ENCODE measurements at places on chromosomes 1 and 21.

DNA sequence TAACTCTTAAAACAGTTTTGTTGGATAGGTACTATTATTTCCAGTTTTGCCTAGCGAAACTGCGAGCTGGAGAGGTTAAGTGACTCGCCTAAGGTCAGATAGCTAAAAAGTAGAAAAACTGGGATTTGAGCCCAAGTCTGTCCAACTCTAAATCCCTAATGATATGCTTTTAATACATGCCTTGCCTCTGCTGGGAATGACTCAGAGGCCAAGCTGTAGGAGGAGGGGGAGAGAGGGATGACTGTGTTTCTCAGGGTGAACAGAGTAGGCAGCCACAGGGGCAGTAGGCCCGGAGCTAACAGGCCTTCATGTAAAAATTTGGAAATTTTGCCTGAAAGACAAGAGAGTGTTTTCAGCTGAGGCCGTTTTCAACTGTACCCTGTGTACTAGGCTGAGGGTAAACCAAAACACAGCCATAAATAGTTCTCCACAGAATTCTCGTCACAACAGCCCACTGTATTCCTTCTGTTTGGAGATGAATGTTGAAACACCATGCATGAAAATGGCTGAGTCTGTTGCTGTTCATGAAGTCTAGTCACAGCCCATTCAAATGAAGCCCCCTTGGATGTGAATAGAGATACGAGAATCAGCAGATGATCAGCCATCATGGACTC lies 107.5 kb upstream of the HOOK1 start:
- DNase-seq, result no peak

- DNase-seq, result no peak
Observed at GRCh38 chr1:226133504-226134123, 52.9 kb downstream of the ACBD3 start.

DNA sequence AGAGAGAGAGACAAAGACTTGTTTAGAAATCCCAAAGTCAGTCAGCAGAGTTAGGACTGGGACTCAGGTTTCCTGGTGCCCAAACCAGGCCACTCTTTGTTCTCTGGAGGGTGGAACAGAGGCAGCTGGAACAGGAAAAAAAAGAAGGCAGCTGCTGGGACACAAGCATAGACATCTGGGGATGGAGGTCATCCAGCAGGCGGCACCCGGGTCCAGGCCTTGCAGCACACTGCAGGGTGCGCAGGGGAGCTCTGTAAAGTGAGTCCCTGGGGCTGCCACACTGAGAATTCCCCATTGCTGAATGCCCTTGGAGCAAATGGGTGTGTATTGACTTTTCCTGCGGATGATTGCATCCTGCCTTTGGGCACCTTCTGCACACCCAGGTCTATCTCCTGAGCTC lies 222.9 kb upstream of the CSF3R start:
- DNase-seq, result peak; percentile 62

DNA sequence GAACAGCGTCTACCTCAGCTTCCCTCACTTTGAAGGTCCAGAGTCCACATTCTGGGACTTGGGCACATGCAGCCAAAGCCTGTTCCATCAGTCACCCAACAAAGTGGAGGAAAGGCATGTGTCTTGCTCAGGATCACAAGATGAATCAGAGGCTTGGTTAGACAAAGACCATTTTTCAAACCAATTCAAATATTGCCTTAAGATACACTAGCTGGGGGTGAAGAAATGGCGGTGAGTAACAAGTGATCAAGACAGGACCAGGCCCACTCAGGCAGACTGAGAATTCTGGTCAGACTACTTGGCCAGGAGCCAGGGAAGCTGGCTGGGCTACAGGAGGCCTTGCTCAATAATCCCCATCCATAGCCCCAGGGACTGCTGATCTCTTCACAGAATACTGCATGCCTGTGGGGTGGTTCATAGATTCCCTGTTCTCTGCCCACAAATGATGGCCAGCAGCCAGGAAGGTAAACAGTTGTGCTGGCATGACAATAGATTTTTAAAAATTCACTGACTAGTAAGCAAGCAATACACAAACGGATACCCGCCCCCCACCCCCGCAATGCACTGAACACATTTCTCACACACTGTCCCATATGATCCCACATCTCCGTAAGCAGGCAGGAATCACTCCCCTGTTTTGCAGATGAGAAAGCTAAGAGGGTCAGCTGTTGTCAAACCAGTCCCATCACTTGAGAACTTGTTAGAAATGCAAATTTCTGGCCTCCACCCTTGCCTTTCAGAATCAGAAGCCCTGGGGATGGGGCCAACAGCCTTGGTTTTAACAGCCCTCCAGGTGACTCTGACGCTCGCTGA lies 27.2 kb downstream of the ERI3 start:
- DNase-seq, result no peak

DNA sequence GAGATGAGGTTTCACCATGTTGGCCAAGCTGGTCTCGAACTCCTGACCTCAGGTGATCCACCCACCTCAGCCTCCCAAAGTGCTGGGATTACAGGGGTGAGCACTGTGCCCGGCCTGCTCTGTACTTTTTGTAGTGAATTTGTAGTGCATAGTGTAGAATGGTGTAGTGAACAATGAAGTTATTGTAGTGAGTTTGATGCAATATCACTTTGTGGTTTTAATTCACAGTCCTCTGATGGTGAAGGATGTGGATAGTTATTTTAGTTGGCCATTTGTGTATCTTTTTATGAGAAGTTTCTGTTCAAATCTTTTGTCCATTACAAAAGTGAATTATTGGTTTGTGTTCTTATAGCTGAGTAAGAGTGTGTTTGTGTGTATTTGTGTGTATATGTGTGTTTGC lies 57.6 kb downstream of the PDE4B start:
- no peak for DNase-seq

DNA sequence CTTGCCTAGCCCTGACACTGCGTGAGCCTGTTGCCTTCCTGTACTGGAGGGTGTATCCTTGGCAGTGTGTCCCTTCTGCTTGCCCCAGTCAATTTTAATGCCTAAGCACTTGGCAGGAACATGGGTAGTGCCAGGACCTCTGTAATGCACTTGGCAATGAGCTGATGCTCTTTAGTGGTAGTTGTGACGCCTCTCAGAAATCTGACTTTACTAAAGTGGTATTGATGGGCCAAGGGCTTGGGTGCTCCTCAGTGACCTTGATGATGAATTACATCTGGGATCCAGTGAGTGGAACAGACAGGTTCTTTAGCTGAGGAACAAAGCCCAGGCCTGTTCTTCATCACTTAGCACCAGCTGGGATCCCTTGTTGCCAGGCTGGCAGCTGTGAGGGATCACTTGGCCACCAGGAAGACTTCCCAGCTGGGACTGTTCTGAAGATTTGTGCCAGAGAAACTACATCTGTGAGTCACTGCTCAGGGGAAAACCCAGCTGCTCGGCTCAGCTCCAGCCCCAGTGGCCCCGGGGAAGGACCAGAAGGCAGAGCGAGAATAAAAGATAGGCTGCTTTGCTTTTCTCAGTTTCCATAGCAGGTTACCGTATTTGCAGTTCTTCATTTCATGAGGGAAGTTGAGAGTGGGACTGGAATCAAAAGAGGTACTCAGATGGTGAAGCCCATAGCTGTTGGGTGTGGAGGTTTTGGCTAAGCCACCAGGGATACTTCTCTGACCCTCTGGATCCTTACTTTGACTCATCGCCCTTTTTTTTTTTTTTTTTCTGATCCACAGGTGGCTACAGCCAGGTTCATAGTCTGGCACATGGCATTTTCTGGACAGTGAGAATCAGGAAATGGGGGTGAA lies 28.5 kb upstream of the KCNA2 start:
- DNase-seq, result peak; percentile 58

DNA sequence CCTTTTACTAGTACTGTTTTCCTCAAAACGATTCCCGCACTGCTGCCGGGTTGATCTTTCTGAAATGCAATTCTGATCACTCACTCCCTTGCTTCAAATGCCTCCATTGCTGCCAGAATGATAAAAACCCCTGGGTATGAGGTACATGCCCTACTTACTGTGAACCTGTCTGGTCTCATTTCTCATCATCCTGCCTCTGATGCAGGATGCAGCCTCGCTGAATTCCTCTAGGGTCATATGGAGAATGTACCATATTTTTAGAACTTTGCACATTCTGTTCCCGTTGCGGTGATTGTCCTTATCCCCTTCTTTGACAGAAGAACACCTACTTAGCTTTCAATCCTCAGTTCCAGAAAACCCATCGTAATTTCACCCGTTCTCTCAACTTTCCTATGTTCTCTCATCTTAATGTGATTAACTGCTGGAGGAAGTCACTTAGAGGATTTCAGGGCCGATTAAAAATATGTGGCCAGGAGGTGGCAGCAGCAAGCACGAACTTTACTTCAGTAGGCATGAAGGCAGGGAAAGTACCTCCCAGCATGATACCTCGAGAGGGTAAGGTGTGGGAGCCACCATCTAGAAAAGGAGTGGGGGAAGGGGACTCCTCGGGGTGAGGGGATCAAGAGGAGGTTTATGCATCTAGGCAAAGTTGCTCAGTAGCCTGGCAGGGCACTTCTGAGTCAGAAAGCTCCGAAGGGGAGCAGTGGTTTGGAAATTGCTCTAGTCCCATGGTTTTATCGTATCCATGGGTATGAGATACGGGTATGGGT lies 361.5 kb upstream of the ZP4 start:
- DNase-seq, result peak; percentile 68

DNA sequence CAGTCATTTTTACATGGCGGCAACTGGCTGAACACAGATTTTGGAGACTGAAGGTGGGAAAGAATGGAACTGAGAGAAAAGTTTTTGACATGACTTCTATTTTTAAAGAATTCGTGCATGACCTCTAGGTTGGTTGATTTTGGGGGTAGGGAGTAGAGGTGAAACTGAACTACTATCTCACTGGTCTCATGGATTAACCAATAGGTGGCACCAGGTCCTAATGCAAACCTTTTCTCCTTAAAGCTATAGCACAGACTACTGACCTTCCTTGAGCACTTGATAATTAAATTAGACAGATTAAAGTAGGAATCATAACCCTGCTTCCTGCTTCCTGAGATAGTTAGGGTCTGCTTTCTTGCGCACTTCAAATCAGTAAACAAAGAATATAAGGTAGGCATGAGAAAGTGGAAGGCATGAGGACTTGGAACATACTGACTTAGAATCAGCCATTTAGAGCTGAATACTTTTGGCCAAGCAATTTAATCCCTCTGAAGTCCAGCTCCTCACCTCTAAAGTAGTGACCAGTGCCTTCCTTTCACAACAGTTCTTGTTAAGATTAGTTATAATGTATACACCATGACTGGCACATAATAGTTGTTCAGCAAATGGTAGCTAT lies 206.0 kb downstream of the CENPF start:
- DNase-seq, result no peak

- peak; percentile 35 for DNase-seq
Observed at GRCh38 chr1:83996621-83997020, 2.3 kb downstream of the TTLL7 start.

- peak; percentile 42 for DNase-seq
Observed at GRCh38 chr1:95023399-95024043, 49.2 kb downstream of the ALG14 start.

DNA sequence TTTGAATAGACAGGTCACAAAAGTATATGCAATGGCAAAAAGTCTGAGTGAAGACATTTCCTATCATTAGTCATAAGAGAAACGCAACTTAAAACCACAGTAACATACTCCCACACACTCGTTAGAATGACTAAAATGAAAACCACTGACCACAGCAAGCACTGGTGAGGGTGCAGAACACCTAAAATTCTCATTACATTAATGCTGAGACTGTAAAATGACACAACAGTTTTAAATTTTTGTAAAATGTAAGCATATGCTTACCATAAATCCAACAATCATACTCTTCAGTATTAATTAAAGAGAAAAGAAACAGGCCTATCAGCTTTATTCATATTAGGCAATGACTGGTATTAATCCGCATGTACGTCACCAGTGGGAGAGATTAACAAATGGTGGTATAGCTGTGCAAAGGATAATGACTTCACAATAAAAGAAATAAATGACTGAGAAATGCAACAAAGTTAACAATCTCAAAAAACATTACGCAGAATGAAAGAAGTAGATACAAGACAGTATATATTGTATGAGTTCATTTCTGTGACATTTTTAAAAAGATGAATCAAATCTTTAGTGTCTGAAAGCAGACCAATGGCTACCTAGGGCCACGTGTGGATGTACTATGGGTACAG lies 253.5 kb downstream of the AKT3 start:
- DNase-seq, result no peak

DNA sequence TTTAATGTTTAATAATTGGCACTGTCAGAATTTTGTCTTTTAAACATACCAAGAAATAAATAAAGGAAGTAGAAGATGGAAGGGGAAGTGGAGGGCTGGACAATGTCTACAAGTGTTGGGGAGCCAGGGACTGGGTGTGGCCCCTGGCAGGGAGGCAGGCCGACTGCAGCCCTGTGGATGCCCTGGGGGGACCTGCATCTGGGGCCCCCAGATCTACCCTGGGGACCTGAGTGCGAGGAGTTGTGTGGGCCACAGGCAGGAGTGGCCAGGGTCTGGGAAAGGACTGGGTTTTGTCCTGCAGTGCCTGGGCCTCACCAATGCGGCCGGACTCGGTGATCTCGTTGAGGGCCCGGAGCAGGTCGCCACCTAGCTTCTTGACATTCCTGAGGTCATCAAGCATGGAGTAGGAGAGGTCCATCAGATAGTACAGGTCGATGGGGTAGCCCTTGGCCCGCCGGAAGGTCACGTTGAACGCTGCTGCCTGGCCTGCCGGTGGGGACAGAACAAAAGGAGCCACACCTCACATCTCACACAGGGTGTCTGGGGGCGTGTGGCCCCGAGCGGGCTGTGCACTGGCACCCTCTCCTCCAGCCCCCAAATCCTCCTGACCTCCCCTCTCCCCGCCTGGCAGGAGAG lies 17.5 kb downstream of the ITGB2 start:
- DNase-seq, result no peak

DNA sequence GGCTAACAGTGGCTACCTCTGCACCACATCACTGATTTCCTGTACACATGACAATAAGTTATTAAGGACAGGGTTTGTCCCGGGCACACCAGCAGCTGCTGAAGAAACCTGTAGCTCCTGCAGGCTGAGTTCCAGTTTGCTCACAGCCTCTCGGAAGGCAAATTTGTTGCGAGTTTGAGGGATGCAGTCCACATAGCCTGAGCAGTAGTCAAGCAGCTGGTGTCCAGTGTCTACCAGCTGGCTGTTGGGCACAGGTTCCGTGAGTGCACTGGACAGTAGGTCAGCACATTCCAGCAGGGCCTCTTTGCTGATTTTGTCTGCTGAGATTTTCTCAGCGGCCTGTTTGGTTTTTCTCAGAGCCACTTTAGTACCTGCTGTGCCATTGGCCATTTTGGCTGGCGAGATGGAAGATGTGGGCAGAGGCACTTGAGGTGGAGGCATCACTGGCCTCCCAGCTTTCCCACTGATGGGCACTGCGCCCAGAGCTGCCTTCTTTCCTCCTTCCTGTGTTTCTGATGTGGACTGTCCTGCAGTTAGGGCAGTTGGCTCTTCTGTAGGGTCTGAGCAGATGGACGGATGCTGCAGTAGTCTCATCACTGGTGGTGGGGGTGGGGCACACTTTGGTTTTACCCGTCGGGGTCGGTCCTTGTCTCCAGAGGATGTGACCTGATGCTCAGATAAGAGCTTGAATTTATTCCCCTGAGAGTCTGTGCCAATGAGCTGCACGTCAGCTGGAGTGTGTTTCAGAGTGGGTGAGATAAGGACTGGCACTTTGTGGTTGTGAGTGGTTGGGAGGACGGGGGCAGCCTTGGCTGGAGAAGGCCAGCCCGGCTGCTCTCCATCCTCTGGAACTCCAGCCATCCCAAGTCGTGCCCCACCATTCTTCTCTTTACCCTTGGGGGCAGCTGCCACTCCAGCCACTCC lies 26.1 kb downstream of the TOR3A start:
- no peak for DNase-seq
